ENCODE measurements at places on chromosomes 3 and 15. TPM values are rescaled to one million over a fixed set of nuclear protein-coding genes. Genes with fewer than 3 reads are reported as not detected.

Gene RASL12
- not detected for total RNA-seq

Gene THAP10
- not detected for total RNA-seq

Gene ISLR2
- 0.06 TPM for total RNA-seq

Gene ISLR
- not detected for total RNA-seq

Gene HHLA2
- 0.28 TPM for total RNA-seq

Gene XCR1
- total RNA-seq = not detected

Gene PIK3CB
- total RNA-seq = 25.2 TPM

Gene POC1A
- 0.93 TPM for total RNA-seq

Gene ZNF197
- 16.0 TPM for total RNA-seq

Gene PIGBOS1
- total RNA-seq = 17.3 TPM

Gene GALNT15
- total RNA-seq = not detected

Gene ZNF770
- 48.1 TPM for total RNA-seq

Gene TRAIP
- total RNA-seq = 4.3 TPM

Gene NUP210
- total RNA-seq = 123 TPM

Gene ACAP2
- total RNA-seq = 72.5 TPM

Gene ARHGEF3
- total RNA-seq = 93.4 TPM

Gene MPI
- total RNA-seq = 52.6 TPM

Gene ATP6V1A
- total RNA-seq = 16.6 TPM

Gene EXD1
- total RNA-seq = not detected

Gene RNF168
- total RNA-seq = 31.9 TPM

Gene CACNA2D3
- total RNA-seq = not detected

All from T-cell (primary cell).